ENCODE measurements at places on chromosomes 3 and 15.

- no peak for DNase-seq
Observed at GRCh38 chr15:34341381-34342212, 1.3 kb downstream of the NOP10 start.

DNA sequence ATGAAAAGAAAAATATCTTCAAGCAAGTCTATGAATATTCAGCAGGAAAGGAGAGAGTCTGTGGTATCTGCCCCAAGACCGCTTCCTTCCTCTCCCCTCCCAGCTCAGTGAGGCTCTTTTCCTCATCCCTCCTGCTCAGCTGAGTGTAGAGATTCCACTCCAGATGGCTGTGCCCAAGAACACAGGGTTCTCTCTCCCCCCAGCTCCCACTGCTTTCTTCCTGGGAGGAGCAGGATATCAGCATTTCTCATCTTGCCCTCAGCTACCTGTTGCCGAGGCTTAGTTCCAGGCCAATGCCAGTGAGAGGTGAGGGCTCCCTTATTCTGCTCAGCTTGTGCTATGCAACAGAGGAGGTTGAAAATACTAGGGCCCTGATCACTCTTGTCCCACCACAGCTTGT is 211.9 kb downstream of the SV2B start:
- DNase-seq: no peak

DNA sequence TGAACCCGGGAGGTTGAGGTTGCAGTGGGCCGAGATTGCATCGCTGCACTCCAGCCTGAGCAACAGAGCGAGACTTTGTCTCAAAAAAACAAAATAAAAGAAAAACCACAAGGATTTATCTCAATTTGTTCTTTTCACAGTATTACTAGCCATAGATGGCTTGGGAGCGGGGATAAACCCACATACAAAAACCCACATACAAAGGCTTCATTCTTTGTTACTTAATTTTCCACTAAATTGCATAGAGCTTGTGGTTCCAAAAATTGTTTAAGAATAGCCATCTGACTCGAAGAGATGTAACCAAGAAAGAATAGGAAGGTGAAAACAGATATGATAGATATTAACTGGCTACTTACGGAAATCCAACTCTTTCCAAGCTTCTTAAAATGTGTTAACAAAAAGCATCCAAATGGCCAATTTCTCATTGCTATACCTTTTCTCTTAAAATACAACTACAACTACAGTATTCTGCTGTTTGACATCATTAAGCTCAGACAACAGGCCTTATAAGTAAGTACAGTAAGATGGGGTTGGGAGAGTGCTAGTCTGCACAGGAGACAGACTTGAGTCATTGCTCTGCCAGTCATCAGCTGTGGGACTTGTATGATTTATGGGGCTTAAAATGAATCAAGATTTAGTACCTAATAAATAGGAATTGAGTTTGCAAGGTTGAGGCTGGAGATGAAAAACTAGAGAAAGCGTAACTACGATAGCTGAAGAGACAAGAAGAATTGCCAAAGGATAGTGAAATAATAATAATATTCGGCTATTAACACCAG is 96.6 kb upstream of the PLXND1 start:
- DNase-seq: peak; percentile 51

- peak; percentile 2 for DNase-seq
Observed at GRCh38 chr15:76866008-76866407, 39.1 kb downstream of the SCAPER start.

DNA sequence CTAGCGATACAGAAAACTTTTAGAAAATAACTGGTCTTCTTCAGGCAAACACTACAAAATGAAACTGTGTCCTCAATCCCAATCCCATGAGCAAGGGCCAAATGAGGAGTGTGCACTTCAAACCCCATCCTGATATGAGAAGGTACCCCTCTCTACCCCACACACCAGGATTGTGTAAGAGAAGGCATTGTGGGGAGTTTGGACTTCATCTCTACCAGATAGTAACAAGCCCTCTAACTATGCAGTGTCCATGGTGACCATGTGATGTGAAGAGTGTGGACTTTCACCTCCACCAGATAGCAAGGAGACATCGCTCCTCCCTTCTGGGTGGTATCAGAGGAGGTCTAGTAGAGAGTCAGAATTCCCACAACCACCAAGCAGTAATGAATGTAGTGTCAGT is 769.3 kb downstream of the MECOM start:
- DNase-seq: no peak

DNA sequence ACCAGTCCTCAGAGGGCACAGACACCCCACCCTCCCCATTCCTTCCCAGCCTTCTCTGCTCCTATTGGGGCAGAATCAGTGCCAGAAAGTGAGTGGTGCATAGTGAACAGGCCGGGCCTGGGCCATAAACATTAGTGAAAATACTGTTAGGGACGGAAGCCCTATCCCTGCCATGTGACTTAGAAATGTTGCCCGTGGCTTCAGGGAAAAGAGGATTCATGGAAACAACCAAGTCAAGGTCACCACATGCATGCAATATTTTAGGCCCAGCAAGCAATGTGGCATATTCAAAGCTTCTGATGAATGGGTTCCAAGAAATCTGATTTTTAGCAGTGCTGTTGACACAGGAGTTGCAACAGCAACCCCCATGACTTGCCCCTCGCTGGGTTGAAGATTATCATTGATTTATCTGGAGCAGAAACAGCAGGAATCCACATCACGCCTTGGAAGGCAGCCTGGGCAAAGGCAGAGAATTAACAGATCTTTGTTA is 52.3 kb downstream of the CCNL1 start:
- DNase-seq: no peak

- DNase-seq: no peak
Observed at GRCh38 chr3:106381939-106382335, 513.1 kb upstream of the CBLB start.

- DNase-seq: peak; percentile 36
Observed at GRCh38 chr15:68304589-68305337, 27.2 kb downstream of the FEM1B start.

- no peak for DNase-seq
Observed at GRCh38 chr15:76939715-76940114, 8.2 kb downstream of the RCN2 start.

DNA sequence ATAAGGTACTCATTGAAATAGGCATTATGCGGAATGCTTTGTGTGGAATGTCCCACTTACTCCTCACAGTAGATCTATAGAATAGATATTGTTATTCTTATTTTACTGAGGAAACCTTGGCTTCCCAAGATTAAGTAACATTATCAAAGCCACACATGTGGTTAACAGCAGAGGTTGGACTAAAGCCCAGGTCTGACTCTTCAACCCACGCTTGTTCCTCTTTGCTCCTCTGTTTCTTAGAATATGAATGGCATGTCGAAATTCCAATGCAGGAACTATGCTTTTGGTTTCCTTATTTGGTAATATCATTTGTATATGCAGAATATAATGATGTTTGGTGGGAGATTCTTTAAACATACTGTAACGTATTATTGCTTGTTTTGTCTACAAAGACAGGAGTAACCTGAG is 818.8 kb upstream of the LMCD1 start:
- DNase-seq: peak; percentile 1

DNA sequence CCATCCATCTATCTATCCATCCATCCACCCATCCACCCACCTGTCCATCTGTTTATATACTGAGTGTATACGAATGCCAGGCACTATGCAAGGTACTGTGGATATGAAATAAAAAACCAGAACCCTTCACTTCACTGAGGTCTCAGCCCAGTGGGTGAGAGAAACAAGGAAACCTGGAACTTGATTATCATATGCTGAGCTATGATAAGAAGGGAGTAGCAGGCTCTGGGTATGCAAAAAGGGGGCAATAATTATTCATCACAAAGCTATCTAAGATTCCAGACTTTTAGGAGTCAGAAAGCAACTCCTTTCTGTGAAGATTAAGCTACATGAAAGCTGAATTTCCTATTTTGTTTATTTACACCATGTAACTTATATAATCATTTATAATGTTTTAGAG is 327.7 kb upstream of the IL12A start:
- DNase-seq: no peak

- DNase-seq: no peak
Observed at GRCh38 chr3:70914862-70915261, 602.4 kb upstream of the MDFIC2 start.

GRCh38 chr3:5798809-5799208 is 611.3 kb downstream of the EDEM1 start:
- no peak for DNase-seq

DNA sequence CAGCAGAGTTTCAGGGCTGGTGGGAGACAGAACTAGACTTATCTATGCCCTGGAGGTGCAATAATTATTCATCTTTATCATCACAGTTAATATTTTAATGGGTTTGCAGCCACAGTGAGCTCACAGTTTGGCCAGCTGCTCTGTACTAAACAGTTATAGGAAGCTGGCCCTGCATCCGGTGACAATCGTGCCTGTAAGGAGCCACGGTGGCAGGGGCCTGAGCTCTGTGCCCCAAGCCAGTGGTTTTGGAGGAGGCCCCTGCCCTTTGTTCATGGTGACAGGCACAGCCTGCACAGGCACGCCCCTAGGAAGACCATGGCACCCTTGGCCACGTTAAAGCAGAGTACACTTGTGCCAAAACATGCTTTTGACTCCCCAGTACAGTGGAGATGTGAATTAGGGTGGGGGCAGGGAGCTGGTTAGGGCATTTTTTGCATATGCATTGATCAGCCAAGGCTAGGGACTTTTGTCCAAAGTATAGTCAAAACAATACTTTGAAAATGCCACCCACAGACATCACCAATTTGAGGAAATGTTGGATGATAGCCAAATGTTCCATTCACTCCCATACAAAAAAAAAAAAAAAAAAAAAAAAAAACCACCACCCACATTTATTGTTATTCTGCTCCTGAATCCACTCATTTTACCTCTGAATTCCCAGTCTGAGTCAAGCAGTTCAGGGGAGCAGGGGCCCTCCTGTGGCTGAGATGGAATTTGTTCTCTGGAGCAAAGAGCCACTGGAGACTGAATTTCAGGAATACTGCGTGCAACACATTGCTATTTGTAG is 3.4 kb upstream of the RFTN1 start:
- peak; percentile 76 for DNase-seq

- no peak for DNase-seq
Observed at GRCh38 chr3:172314591-172315160, 133.6 kb downstream of the GHSR start.

DNA sequence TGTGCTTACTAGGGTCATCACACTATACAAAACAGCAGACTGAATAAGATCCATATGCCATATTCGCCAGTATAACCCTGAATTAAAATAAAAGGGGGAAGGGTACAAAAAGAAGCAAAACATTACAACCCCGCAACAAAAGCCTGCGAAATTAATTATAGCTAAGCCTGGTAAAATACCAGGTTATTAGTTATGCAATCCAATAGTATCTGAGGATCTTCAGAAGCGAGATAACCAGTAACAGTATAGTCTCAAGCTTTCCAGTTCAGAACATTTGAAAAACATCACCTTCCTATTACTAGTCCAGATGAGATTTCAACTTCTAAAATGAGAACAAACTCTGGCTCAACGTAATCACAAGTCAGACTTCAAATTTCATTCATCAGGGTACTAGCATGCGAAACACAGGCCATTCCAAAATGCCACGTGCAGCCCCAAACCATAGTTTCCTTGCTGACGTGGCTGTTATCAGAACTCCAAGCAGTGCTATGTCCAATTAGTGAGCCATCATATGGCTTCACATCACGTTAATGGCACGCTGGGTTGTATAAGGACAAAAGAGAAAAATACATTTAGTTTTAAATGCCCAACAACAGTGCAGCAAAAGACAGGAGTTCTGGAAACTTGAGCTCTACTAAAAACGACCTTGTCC is 1.1 kb downstream of the SSR3 start:
- peak; percentile 89 for DNase-seq

- DNase-seq: no peak
Observed at GRCh38 chr3:44771424-44772098, 10.0 kb downstream of the KIF15 start.

DNA sequence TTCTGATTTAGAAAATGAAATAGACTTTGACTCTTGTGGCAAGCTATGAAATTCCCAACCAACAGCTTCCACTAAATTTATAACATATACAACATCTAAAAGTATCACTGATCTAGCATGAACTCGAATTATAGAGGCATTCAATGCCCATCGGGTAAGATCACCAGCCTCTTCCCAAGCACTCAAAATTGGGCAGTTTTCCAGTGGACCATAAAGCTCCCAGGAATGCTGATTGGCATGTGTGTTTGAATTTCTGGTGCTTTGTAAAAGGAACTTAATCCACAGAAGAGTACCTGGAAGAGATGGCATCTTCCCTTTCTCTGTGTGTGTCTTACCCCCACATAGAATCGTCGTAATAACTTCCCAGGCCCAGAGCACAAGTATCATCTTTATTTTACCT is 10.0 kb downstream of the LRTM1 start:
- DNase-seq: peak; percentile 68

- DNase-seq: peak; percentile 67
Observed at GRCh38 chr15:83275412-83275811, 9.1 kb downstream of the BNC1 start.

DNA sequence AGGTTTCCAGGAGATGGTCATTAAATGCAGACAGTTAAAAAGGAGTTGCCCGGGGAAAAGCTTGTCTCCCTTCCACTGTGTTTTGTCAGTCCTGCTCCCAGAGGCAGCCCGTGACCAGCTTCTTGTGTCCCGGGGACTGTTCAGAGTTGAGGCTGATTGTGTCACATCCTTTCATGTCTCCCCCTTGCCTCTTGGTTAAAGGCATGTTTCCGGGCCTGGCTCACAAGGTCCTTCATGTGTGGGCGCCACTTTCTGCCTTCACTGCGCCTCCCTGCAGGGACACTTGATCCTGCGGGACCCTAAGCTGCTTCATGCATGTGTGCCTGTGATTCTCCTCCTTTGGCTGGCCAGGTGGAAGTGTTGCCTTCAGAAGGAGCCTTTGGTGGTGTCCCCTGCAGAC is 9.2 kb downstream of the CHCHD6 start:
- DNase-seq: no peak

DNA sequence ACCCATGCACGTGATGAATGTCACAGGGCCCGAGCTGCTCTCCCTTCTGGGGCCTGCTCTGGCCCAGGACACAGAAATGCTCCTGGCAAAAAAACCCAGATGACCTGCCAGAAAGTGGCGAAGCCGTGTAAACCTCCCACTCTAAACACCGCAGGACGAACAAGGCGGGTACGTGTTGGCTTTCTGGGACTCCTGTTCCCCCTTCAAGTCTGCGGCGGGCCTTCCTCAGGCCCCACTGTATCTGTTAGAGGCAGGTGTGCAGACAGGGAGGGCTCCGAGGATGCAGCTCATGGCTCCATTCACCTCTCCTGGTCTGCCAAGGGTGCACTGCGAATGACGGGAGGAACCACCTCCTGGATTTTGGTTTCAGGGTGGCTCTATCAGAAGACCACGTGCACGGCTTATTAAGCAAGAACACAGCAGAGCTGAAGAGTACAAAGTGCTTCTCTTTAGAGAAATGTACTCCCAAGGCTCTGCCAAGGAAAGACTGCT is 173.8 kb downstream of the ADAMTS17 start:
- DNase-seq: no peak

GRCh38 chr3:14699643-14700042 is 24.7 kb downstream of the C3orf20 start:
- no peak for DNase-seq
